ENCODE measurements at places on chromosomes 13 and 19.

DNA sequence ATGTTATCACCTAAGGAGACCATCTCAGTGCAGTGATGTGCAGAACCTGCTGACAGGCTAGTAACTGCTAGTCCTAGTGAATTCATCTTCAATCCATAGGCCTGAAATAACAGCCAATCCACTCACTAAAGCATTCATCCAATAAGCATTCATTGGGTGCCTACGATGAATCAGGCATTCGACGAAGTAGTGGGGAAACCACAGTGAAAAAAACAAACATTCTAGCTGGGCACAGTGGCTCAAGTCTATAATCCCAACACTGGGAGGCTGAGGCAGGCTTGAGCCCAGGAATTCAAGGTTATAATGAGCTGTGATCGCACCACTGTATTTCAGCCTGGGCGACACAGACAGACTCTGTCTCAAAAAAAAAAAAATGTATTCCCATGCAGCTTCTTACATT, 135.6 kb downstream of the RNF17 start:
- DNase-seq: no peak

DNA sequence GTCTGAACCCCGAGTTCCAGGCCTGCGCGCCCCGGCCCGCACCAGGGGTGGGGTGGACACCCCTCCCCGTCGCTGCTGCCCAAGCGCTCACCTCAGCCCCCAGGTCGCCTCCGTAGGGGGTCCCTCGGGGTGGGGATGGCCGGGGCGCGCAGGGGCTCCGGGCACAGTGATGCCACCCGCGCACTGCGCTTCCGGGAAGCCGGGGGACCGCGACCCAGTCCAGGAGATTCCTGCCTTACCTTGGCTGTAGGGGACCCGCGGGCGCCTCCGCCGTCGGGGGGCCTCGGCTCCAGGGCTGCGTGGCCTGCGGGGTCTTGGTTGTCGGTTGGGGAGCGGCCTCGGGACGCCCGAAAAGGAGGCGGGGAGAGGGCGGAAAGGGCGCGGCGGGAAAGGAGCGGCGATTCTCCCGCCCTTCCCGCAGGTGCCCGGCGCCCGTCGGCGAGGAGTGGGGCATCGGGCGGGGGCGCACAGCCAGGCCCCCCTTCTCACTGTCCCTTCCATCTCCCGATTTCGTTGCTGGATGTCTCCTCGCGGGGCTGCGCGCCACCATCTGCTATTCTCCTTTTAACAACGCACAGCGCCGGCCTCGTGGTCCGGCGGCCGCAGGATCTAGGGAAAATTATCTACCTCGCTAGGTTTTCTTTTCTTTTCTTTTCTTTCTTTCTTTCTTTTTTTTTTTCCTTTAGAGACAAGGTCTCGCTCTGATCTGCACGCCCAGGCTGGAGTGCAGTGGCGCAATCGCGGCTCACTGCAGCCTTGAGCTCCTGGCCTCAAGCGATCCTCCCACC, at the start of gene KEAP1:
Gene KEAP1, minus strand, starts transcription at position 355 of the 788 bp plus-strand sequence. CDS start 3,323 bp downstream, outside the sequence.
- no peak for DNase-seq

GRCh38 chr13:41054919-41055619, 6.2 kb upstream of the WBP4 start:
- no peak for DNase-seq

GRCh38 chr19:536031-536880, 4.7 kb downstream of the CDC34 start:
- no peak for DNase-seq

DNA sequence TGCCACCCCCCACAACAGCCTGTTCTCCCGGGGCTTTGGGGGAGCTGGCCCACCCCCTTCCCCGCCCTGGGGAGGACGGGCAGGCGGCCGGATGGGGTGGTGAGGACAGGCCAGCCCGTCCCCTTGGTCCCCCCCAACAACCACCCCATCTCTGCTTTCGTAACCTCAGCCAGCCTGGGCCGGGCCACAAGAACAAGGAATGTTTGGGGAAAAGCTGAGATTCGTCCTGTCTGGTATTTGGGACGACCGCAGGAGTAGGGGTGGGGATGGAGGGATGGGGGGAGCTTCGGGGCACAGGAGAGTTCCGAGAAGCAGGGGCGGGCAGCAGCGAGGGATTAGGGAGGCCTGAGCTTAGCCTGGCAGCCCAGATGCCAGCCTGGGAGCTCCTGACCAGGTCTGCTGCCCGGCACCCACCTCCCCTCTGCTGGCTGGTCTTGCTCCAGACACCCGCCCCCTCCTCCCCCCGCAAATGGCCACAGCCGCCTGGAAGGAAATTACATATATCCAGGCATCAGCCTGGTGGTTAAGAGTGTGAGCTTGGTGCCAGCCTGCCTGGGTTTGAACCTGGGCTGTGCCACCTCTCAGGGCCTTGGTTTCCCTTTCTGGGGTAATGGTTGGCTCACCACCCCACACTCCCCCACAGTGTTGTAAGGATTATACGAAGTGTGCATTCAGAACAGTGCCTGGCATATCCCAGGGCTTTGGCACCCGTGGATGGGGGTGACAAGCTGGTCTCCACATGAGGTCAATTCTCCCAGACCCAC, at the start of gene PODNL1:
Gene PODNL1, minus strand, starts transcription at position 117 of the 764 bp plus-strand sequence. CDS start 236 bp downstream, outside the sequence.
- DNase-seq: no peak

- DNase-seq: no peak
Measured at GRCh38 chr13:26977541-26977940, 194.1 kb downstream of the USP12 start.

DNA sequence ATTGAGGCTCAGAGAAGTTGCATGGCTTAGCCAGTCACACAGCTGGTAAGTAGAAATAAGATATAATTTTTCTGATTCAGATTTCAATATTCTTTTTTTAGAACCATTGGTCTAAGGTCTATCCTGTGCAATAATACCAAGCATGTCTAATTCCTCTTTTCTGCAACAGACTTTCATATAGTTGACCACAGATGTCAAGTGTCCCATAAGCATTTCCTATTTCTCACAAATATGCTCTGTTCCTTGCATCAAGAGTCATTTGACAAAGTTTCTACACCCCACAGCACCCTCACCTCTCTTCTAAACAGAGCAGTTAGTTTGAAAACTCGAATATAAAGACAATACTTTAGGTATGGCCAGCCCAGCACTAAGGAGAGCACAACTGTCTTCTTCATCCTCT, 26.8 kb upstream of the SACS start:
- no peak for DNase-seq

DNA sequence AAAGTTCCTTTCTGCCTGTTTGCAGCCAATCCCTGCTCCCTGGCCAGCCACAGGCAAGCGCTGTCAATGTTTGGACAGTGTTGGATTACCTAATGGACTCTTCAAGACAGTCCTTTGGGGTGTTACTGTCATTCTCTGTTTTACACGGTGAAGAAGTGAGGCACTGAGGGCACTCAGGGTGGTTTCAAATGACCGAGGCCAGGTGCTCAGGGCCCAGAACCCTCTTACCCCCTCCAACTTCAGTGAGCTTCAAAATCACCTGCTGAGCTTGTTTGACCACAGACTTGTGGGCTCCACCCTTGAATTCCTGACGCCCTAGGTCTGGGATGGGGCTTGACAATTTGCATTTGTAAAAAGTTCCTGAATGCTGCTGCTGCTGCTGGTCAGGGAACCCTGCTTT, 97.9 kb downstream of the GGACT start:
- DNase-seq: no peak

DNA sequence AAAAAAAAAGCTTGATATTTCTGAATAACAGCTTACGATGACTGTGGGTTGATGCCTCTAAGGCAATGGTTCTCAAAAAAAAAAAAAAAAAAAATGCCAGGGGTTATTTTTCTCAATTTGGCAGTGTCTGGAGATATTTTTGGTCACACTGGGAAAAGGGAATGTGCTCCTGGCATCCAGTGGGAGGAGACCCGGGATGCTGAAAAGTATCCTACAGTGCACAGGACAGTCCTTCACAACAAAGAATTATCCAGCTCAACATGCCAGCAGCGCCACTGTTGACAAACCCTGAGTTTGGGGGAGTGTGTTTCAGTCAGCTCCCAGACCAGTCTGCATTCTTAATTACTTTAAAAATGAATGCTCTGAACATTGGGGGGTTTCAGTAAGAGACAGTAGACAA, 54.5 kb downstream of the FLT3 start:
- no peak for DNase-seq

GRCh38 chr13:112895521-112896465, 73.2 kb upstream of the MCF2L start:
- no peak for DNase-seq

DNA sequence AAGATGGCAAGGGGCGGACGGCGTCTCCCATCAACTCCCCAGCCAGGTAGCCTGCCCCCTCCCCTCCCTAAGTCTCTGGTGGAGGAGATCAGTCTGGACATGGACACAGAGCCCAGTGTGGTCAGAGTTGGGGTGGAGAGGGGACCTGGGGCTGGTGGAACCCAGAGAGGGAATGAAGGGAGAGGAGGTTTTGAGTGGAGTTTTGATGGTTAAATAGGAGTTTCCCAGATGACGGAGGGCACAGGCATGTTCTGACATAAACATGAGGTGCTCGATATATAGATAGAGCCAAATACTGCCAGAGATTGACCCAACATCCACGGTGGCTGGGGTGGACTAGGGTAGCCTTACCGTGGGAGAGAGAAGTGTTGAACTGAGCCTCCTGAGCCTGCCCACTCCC, 14.1 kb downstream of the FSD1 start:
- DNase-seq: no peak

DNA sequence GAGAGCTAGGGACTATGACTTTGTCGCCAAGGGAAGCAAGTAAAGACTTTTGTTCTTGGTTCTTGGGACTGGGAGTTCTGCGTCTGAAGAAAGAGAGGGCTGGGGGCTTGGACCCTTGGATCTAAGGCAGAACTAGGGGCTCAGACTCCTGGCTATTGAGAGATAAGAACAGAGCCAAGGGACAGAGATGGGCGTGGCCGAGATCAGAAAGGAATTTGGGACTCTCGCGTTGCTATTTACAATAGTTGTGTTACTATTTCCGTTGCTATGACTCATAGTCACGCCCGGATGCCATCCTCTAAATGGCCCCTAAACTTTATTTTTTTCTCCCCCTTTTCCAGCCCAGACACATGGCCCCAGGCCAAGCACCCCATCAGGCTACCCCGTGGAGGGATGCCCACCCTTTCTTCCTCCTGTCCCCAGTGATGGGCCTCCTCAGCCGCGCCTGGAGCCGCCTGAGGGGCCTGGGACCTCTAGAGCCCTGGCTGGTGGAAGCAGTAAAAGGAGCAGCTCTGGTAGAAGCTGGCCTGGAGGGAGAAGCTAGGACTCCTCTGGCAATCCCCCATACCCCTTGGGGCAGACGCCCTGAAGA, 759 bp downstream of the PPP1R15A start:
- DNase-seq: no peak

DNA sequence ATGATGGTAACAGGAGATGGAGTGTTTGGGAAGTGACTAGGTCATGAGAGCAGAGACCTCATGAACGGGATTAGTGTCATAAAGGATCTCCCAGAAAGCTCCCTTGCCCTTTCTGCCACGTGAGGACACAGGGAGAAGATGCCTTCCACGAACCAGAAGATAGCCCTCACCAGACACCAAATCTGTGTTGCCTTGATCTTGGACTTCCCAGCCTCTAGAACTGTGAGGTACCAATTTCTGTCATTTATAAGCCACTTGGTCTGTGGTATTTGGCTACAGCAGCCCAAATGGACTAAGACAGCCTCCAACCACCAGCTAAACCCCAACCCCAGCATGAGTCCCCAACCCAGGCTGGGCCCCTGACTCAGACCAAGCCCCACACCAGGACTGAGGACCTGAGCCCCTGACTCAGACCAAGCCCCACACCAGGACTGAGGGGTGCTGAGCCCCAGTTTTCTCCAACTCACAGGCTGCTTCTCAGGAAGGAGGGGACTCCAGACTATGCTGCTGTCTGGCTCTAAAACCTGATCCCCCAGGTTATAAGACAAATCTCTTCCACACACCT, 54.1 kb downstream of the PTPRS start:
- no peak for DNase-seq

DNA sequence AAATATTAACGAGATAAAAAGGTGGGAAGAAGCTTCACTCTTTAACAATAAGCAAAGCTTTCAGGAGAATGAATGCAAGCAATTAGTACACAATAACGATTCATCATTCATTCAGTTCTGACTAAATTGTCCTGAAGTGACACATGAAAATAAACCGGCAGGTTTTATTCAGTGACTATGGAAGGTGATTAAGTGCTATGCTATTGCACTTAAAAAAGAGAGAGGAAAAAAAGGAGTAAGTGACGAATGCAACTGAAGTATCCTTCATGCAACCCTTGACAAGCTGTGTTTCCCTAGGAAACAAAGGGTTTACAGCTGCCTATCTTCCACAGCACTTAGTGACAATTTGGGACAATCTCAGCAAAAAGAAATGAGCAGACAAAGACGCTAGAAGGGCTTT, 1.4 kb downstream of the LIG4 start:
- DNase-seq: no peak

GRCh38 chr19:11410682-11411081, 8.4 kb downstream of the RGL3 start:
- DNase-seq: no peak

GRCh38 chr13:97125810-97126738, 96.1 kb upstream of the MBNL2 start:
- DNase-seq: no peak

DNA sequence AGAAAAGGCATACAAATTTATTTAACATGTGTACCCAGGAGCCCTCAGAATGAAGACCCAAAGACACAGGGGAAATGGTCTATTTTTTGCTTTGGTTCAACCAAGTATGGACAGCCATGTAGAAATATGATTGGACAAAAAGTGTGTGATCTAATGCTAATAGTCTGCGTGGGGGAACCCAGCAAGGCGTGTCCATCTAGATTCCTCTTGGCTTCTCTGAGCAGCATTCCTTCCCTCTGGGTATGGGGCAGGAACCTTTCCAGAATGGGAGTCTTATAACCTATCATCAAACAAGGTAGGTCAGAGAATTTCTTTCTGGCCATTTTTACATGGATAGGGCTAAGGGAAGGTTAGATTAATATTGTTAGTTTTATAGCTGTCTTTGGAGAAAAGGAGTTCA, 698.2 kb downstream of the FGF9 start:
- DNase-seq: no peak

DNA sequence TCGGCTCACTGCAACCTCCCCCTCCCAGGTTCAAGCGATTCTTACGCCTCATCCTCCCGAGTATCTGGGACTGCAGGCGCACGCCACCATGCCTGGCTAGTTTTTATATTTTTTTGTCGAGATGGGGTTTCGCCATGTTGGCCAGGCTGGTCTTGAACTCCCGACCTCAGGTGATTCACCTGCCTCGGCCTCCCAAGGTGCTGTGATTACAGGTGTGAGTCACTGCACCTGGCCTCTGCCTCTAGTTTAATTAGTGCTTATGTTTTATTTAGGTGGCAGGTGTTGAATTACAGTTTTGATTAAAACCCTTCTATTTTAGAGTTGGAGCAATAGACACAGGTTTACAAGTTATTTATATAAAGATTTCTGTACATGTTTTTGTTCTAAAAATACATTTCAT, 42.8 kb downstream of the ATP11A start:
- no peak for DNase-seq
